ENCODE measurements at places on chromosomes 5 and 9. TPM values are rescaled to one million over a fixed set of nuclear protein-coding genes. Genes with fewer than 3 reads are reported as not detected.
A peak's percentile ranks its signal among the peaks of the same experiment; 100 is the strongest.

Gene RASEF
- total RNA-seq = 14.7 TPM

DNA sequence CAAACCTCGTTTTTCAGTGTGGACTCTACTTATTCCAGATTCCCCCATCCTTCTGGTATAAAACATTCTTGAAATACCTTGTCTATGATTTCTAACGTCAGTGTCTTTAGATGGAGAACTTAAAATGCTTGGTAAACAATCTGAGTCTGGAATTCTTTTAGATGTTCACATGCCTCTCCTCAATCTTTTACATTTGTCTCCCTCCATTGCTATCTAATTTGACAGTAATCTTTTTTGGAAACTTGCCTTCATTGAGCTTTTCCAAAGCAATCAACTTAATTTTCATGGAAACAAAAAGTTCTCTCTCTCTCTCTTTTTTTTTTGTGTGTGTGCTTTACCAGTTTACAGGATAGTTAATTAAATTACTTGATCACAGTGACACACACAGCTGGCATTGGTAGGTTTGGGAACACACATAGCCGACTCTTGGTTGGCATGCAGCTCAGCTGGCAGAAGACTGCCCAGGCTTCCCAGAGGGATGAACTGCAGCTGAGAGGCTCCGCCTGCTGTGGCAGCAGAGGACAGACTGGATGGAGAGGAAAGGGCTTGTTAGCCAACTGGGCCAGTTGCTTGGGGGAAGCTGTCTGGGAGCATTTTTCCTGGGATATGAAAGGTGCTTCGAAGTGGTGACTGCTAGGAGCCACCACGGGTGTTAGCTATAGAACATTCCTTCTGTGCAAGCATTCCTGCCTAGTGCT is 271.3 kb downstream of the ZSWIM6 start:
- no peak overlapping the region for H3K4me3 ChIP-seq
- no peaks in the 10 kb centered on the region for H3K27me3 ChIP-seq
- peak; percentile 6 for DNase-seq
- H3K36me3 ChIP-seq = no peaks in the 10 kb centered on the region
- peaks cover 12% of the 10 kb centered on the region for H3K4me1 ChIP-seq

GRCh38 chr9:129894120-129894823 is 59.0 kb downstream of the USP20 start:
- no peak overlapping the region for H3K27ac ChIP-seq
- H3K36me3 ChIP-seq = peaks cover 7% of the 10 kb centered on the region
- no peaks in the 10 kb centered on the region for H3K4me1 ChIP-seq
- DNase-seq = no peak

Gene CKMT2
- total RNA-seq = not detected

DNA sequence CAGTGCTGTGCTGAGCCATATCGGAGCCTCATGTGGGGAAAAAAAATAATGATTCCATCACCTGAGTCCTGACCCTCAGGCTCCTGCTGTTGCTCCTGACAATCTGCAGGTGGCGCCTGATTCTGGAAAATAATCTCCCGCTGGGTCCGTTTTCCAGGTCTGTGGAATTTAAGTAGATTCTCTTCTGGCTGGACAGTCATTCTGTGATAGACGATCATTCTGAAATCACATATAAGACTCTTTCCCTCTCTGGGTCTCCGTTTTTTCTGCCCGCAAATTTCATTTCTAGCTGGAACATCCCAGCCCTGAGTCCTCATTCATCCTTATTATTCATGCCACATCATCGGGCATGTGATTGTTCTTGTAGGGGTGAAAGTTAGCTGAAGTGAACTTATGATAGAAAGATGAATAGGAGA is 22.1 kb upstream of the STXBP1 start:
- no peaks in the 10 kb centered on the region for H3K27me3 ChIP-seq
- H3K4me3 ChIP-seq = no peak overlapping the region
- H3K4me1 ChIP-seq = 0 out of 2 replicates have a peak, but pooled peaks cover under 1% of the 10 kb centered on the region
- no peak overlapping the region for H3K27ac ChIP-seq
- H3K36me3 ChIP-seq = no peaks in the 10 kb centered on the region

DNA sequence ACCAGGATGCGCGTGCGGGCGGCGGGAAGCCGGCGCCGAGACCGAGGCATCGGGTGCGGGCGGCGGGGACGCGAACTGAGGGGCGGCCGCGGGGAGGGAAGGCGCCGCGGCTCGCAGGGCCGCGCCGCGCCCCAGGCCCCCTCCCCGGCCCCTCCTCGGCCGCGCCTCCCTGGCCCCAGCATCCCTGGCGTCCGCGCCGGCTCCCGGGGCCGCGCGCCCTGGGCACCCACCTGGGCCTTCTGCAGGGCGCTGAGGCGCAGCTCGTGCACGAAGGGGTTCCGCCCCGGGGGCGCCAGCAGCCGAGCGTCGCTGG is 324 bp downstream of the LPCAT1 start:
- peaks cover 30% of the 10 kb centered on the region for H3K36me3 ChIP-seq
- DNase-seq = no peak
- peak overlapping the region; percentile 86 for H3K27ac ChIP-seq
- no peaks in the 10 kb centered on the region for H3K27me3 ChIP-seq
- H3K4me3 ChIP-seq = peak overlapping the region; percentile 90

- no peaks in the 10 kb centered on the region for H3K4me1 ChIP-seq
- no peaks in the 10 kb centered on the region for H3K27me3 ChIP-seq
- H3K36me3 ChIP-seq = no peaks in the 10 kb centered on the region
These were observed 563.9 kb downstream of the BNC2 start for GRCh38 chr9:16306586-16306985.

DNA sequence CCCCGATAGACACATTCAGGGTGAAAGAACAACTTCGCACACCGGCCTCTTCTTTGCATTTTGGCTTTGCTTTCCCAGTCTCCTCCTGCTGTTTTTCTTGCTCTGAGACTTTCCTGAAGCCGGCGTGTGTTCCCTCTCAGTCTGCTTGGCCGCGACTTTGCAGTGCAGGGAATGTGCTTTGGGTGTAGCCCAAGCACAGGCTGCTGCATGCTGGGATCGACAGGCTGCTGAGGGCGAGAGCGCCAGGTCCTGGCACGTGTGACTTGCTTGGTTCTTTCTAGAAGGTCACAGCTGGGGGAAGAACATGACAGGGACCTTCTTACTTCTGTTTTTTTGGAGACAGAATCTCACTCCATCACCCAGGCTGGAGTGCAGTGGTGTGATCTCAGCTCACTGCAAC is 40.6 kb downstream of the TENT4A start:
- no peak overlapping the region for H3K4me3 ChIP-seq
- no peak overlapping the region for H3K27ac ChIP-seq
- H3K27me3 ChIP-seq = no peaks in the 10 kb centered on the region
- DNase-seq = no peak

DNA sequence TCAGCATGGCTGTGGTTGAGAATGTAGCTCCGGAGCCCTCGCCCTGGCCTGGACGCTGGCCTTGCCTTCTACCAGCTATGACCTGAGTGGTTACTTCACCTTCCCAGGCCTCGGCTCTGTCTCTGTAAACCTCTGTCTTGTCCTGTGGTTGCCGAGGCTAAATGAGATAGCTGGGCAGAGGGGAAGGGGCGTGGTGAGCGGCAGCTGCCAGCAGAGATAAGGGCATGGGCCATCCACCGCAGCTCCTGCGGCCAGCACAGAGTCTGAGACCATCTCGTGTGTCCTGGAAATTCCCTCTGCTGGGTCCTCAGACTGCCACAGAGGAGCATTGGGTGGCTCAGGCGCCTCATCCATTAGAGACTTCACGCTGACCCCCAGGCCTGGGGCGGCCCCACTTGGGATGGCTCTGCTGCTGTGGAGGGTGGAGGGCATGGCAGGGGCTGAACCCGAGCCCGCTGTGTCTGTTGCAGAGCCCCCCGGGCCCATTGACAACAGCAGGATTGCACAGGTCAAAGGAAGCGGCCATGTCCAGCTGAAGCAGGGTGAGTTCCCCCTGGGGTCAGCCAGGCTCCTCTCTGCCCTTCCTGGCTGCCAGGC is 43.9 kb downstream of the USP20 start:
- H3K4me1 ChIP-seq = peaks cover 5% of the 10 kb centered on the region
- no peak for DNase-seq
- no peaks in the 10 kb centered on the region for H3K36me3 ChIP-seq
- H3K4me3 ChIP-seq = no peak overlapping the region

DNA sequence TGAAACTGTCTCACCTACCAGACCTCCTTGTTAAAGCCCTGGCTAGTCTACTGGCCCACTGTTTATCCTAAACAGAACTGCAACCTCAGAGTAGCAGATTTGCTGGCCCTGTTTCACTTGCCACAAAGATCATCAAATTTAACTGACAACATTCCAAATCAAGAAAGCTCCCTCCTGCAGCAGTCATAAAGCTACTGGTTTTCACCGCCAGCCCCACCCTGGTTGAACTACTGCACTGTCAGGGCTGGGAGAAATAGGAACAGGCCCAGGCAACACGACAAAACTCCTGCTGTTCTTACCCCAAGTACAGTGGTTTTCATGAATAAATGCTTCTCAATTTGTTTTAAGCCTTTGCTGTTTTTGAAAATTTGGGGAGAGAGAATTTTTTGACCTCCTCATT is 63.0 kb downstream of the NR6A1 start:
- H3K4me3 ChIP-seq = no peak overlapping the region
- H3K4me1 ChIP-seq = peaks cover 26% of the 10 kb centered on the region
- peak overlapping the region; percentile 79 for H3K27ac ChIP-seq
- H3K36me3 ChIP-seq = no peaks in the 10 kb centered on the region
- no peaks in the 10 kb centered on the region for H3K27me3 ChIP-seq

Gene HTR4
- total RNA-seq = not detected

DNA sequence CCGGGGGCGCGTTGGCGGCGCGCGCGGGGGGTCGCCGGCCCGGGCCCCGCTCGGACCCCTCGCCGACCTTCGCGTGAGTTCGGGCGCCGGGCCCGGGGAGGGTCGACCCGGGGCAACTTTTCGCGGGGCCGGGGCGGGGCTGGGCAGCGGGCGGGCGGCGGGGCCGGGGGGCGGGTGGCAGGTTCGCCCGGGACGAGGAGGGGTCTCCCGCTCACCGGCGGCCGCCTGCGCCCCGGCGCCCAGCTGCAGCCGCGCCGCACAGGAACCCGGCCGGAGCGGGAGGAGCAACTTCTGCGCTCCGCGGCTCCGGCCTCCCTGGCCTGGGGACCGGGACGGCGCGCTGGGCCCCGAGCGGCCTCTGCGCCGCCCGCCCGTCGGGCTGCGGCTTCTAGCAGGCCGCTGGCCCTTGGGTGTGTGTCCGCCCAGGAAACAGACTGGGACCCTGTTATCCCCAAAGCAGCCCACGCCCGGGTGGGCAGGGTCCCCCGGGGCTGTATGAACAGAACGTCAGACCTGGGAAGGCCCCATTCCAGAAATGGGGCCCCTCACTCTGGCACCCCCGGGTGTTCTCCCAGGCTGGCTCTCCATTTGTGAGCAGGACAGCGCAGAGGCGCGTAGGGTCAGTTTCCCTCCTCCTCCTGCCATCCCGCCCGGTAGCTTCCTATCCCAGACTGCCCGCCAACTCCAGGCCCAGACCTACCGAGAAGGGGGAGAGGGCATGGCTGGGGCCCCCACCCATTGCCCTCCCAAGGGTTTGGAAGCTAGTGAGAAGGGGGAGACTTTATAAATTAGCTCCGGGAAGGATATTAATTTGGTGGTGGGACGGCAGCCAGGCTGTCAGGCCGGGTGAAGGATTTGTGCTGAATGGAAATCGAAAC is 708 bp downstream of the RXRA start:
- peak; percentile 8 for DNase-seq
- no peaks in the 10 kb centered on the region for H3K36me3 ChIP-seq
- peaks cover 14% of the 10 kb centered on the region for H3K4me1 ChIP-seq
- no peak overlapping the region for H3K27ac ChIP-seq

Gene KIF12
- 6.3 TPM for total RNA-seq

Gene SPINK1
- not detected for total RNA-seq

DNA sequence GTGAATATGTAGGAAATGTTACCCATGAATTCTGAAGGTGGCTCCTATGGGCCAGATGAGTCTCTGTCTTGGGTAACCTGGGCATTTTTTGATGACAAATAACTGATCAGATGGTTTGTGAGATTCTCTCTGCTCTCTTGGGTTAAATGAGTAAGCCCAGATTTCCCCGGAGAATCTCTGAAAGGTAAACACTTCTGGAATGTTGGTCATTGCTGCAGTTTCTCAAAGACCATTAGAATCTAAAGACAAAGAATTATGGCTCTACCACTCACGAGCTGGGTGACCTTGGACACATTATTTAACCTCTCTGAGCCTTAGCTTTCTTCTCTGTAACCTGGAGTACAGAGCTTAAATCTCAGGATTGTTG is 191.2 kb downstream of the DAB2IP start:
- peak; percentile 60 for DNase-seq
- peaks cover 6% of the 10 kb centered on the region for H3K4me1 ChIP-seq
- no peak overlapping the region for H3K27ac ChIP-seq
- H3K27me3 ChIP-seq = no peaks in the 10 kb centered on the region
- H3K36me3 ChIP-seq = no peaks in the 10 kb centered on the region

Gene NUTM2G
- not detected for total RNA-seq

- H3K27ac ChIP-seq = no peak overlapping the region
- H3K4me1 ChIP-seq = peaks cover 29% of the 10 kb centered on the region
- no peaks in the 10 kb centered on the region for H3K36me3 ChIP-seq
These were observed 40.7 kb upstream of the HSD17B3 start for GRCh38 chr9:96342571-96343245.

DNA sequence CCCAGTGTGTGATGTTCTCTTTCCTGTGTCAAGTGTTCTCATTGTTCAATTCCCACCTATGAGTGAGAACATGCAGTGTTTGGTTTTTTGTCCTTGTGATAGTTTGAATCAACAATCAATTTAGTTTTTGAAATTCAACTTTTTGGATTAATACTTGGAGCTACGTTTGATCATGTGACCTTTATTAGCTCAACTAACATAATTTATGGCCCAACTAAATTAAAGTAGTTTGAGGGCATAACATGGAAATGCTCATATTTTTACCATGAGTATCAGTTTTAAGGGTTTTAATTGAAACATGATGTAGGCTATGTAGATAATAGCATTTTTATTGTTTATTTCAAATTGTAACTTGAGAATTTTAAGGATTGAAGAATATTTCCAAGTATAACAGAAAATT is 168.0 kb downstream of the CCDC171 start:
- H3K27me3 ChIP-seq = no peaks in the 10 kb centered on the region
- no peak for DNase-seq
- no peaks in the 10 kb centered on the region for H3K36me3 ChIP-seq
- no peaks in the 10 kb centered on the region for H3K4me1 ChIP-seq
- no peak overlapping the region for H3K27ac ChIP-seq

- no peak overlapping the region for H3K4me3 ChIP-seq
- peaks cover 94% of the 10 kb centered on the region for H3K27me3 ChIP-seq
- no peak overlapping the region for H3K27ac ChIP-seq
- H3K4me1 ChIP-seq = no peaks in the 10 kb centered on the region
These were observed 3.3 kb upstream of the FOXB2 start for GRCh38 chr9:77016121-77016525.

GRCh38 chr5:52457810-52458209 is 329.9 kb upstream of the ITGA1 start:
- H3K27me3 ChIP-seq = no peaks in the 10 kb centered on the region
- no peak for DNase-seq
- no peak overlapping the region for H3K27ac ChIP-seq
- no peaks in the 10 kb centered on the region for H3K36me3 ChIP-seq

DNA sequence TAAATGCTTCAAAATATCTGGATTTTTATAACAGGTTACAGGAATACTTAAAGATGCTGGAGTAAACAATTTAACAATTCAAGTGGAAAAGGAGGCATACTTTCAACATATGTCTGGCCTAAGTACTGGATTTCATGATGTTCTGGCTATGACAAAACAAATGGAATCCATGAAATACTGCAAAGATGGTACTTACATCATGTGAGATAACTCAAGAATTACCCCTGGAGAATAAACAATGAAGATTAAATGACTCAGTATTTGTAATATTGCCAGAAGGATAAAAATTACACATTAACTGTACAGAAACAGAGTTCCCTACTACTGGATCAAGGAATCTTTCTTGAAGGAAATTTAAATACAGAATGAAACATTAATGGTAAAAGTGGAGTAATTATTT is 35.6 kb downstream of the SLC30A5 start:
- H3K27ac ChIP-seq = no peak overlapping the region
- peaks cover 7% of the 10 kb centered on the region for H3K4me1 ChIP-seq
- peak; percentile 64 for DNase-seq
- no peaks in the 10 kb centered on the region for H3K27me3 ChIP-seq
- no peak overlapping the region for H3K4me3 ChIP-seq

All from PC-3 (cell line).